ENCODE measurements at places on chromosomes 5 and 9.

DNA sequence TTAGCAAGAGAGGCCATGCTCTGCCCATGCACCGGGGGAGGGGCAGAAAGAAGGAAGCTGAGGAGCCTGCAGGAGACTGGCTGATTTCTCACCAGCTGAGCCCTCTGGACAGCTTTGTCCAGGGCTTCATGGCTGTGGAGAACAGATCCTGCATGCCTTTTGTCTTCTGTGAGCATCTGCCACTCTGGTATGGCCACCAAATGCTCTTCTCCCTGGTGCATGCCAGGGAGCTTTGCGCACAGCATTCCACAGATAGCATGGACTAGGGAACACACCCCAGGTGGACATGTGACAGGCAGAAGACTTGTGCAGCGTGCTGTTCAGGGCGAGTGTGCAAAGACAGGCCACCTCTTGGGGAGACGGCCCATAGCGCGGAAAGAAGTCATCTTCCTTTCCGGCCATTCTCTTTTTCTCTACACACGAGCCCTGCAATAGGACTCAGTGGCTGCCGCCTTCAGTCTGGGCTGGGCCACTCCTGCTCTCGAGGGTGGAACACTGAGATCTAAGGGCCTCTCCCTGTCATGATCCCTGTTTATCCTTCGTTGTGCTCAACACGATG, 56.7 kb downstream of the GADD45G start:
- DNase-seq, result no peak

- DNase-seq, result no peak
These were observed 44.2 kb downstream of the SLC38A9 start for GRCh38 chr5:55667938-55668337.

- no peak for DNase-seq
These were observed 397.1 kb upstream of the RORB start for GRCh38 chr9:74100042-74100441.

- DNase-seq, result no peak
These were observed 44.6 kb upstream of the FOXE1 start for GRCh38 chr9:97808415-97808814.

DNA sequence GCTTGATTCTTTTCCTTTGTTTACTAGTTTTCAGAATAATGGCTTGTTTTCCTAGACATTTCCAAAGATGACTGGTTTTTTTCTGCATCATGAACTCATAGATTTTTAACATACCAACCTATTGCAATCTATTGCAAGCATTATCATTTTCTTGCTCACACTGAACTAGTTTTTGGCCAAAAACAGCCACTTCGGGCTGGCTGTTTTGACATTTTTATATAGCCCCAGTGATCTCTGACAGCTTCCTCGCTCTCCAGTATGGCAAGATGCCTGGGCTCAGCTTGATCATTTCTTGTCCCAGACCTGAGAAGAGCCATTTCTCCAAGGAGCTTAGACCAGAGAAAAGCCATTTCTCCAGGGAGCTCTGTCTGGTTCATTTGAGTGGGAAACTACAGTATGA, 94.3 kb upstream of the MAMDC2 start:
- DNase-seq, result peak; percentile 89

GRCh38 chr5:154829181-154829588, 21.2 kb downstream of the FAXDC2 start:
- DNase-seq, result no peak

- DNase-seq, result no peak
These were observed 16.4 kb downstream of the NNT start for GRCh38 chr5:43619380-43619779.

GRCh38 chr5:65100911-65101631, 332.3 kb downstream of the CWC27 start:
- peak; percentile 65 for DNase-seq

DNA sequence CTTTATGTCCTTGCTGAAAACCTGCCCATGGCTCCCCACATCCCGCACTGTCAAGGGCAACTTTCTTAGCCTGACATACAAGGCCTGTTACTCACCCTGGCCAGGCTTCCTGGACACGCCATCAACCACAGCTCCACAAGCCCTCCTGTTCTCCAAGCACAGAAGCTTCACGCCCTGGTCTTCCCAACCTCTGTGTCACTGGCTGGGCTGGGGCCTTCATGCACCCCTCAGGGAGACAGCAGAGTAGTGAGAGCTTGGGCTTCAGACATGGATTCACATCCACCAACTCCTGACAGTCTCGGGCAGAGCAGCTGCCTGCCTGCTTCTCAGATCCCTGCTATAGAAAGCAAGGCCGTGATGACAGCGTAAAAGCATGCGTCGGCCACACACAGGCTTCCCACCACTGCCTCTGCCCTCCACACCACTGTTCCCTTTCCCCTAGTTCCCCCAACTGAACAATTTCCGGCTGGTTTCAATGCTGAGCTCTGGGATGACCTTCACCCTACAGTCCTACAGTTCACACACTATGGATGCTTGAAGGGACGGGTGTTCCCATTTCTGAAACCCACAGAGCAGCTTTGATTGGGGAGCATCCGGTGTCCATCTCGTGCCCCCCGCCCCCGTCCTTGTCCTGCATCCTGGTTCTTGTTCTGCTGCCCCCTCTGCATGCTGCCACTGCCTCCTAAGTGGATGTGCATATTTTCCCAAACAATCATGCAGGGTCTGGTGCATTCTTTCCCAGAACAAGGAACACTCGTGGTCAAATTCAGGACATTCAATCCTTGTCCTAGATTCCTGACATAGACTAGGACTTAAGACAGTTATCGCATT, 33.4 kb upstream of the ADAMTS2 start:
- peak; percentile 13 for DNase-seq

- no peak for DNase-seq
These were observed 216.2 kb downstream of the MED10 start for GRCh38 chr5:6162175-6162574.

- no peak for DNase-seq
These were observed 60.0 kb upstream of the RARS1 start for GRCh38 chr5:168426007-168426863.

DNA sequence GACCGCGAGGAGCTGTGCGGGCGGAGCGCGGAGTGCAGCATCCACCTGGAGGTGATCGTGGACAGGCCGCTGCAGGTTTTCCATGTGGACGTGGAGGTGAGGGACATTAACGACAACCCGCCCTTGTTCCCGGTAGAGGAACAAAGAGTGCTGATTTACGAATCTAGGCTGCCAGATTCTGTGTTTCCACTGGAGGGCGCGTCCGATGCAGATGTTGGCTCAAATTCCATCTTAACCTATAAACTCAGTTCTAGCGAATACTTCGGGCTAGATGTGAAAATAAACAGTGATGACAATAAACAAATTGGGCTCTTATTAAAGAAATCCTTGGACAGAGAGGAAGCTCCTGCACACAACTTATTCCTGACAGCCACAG, 590 bp downstream of the PCDHA6 start:
- no peak for DNase-seq

DNA sequence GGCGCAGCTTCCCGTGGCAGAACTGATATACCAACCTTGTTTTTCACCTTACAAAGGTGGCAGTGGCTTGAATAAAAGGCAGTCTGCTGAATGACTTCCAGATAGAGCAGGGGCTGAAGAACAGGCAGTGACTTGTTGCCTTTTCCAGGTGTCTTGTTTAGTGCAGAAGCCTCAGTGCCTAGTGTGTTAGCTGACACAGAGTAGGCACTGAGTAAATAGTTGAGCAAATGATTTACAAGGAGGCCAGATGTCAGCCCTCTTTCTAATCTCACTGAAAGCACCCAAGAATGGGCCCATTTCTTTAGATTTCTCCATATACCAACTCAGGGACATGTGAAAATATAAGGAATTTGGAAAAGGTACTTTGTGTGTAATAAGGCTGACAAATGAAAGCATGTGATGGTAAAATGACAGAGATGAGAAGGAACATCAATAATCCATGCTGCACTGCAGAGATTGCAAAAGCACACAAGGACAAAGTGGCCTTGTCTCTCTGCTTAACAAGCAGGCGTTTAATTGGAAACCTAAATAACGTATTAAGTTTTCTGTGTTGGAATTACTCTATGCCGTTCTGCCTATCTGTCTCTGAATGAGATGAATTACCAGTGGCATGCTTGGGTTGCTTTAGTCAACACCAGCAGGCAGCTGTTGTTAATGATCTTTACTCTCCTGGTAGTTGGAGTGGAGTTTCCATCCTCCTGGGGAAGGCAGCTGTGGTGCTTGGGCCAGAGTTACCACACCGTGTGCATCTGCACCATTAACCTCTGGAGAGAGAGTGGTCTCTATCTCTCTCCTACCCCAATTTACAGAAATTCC, 360.1 kb upstream of the C9orf72 start:
- DNase-seq, result no peak

- DNase-seq, result peak; percentile 94
These were observed 107.5 kb downstream of the NDFIP1 start for GRCh38 chr5:142215915-142216681.

DNA sequence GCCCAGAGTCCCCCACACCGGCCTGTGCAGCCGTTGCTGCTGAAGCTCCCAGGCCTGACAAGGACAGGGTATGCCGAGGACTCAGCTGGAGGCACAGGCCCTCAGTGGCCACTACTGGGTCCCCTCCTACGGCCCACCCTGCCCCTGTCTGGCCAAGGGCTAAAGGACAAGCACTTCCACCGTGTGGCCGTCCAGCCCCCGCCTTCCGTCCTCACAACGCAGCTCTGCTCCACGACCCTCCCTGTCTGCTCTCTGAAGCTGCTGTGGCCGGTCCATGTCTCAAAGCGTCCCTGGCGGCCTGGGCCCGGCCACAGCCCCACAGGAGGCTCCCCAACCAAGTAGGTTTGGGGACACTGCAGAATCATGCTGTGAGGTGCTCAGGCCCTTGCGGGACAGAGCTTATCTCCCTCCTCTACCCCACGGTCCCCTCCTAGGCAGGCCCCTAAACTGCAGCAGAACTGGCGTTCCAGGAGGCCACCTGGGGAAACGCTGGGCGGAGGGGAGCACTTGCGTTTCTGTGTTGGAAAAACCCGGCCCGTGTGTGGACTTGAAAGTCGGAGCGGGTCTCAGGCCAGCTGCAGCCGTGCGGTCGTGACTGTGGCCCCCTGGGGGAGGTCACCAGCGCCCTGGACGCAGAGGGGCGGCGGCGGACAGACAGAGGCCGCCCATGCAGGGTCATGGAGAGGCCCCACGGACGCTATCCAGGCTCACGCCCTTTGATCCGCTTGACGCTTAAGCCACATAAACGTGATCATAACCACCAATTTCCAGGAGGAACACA, 45.6 kb downstream of the NKD2 start:
- no peak for DNase-seq

DNA sequence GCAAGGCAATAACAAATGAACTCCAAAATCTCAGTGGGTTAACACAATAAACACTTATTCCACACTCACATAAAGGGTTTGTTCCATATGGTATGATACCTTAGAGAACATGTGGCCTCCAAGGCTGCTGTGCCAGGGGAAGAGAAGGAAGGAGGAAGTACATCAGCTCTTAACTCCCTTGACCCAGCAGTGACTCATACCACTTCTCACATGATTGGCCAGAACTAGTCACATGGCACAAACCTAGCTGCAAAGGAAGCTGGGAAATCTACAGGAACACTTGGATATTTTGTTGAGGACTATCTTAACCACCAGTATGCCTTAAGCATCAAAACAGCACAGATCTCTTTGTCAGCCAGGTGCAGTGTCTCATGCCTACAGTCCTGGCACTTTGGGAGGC, 99.3 kb downstream of the SLIT3 start:
- no peak for DNase-seq

GRCh38 chr5:90399251-90399650, 10.3 kb downstream of the CETN3 start:
- DNase-seq, result no peak

DNA sequence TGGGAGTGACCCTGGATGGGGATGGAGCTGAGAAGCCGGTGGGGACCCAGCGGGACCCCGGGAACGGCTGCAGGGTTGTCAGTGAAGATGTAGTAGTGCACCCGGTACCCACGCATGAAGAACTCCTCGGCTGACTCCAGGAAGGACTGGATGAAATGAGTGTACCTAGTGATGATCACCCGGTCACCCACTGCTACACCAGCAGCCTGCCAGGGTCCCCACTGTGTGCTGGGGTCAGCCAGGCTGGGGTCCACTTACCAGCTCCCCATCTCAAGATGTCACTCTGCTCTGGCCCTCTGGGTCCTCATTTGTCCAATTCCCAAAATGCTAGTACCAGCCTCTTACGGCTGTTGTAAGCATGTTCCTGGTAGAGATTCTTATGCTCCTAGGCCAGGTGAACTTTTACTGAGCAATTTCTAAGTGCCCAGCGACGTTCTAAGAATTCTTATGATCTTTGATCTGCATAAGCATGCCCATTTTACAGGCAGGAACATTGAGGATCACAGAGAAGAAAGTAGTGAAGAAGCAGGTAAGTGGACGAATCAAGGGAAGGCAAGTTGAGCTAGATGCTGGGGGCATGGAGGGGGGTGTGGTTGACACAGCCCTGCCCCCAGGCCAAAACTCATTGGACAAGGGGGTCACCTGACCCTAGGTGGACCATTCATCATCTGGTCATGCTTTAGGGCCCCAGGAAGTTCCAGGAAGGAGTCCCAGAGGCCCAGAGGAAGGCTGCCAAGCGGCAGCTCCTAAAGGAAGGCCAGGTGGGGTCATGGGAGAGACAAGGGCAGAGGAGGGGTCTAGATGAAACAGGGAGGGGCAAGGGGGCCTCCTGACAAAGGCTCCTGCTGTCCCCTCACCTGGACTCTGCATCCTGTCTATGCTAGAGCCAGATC, 9.4 kb downstream of the GBGT1 start:
- DNase-seq, result no peak

- no peak for DNase-seq
These were observed 249.3 kb upstream of the DMRT1 start for GRCh38 chr9:592225-592624.

GRCh38 chr5:72144762-72145161, 37.5 kb downstream of the MAP1B start:
- no peak for DNase-seq

GRCh38 chr9:68913054-68913453, 100.9 kb downstream of the PRKACG start:
- no peak for DNase-seq

DNA sequence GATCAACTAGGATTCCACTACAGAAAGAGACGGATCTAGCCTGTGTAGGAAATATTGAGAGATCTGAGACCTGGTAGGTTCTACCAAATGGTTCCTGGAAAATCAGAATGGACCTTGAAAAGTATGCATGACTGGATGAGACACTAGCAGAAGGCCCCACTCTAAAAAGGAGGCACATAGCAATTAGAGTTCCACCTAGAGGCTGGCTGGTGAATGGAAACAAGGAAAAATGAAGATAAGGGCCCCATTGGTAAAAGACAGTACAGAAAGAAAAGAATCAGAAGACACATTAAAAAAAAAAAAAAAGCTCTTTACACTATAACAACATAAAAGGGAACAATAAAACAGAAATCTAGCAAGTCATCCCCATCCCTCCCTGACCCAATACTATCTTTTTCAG, 518.5 kb downstream of the NR2F1-AS1 start:
- DNase-seq, result no peak

- no peak for DNase-seq
These were observed 7.4 kb downstream of the NKD2 start for GRCh38 chr5:1016036-1016435.

All from GM04504 (cell line).